ENCODE measurements at places on chromosomes 12 and 14.

- DNase-seq, result no peak
Observed at GRCh38 chr14:67734675-67735074, 33.0 kb downstream of the RDH12 start.

DNA sequence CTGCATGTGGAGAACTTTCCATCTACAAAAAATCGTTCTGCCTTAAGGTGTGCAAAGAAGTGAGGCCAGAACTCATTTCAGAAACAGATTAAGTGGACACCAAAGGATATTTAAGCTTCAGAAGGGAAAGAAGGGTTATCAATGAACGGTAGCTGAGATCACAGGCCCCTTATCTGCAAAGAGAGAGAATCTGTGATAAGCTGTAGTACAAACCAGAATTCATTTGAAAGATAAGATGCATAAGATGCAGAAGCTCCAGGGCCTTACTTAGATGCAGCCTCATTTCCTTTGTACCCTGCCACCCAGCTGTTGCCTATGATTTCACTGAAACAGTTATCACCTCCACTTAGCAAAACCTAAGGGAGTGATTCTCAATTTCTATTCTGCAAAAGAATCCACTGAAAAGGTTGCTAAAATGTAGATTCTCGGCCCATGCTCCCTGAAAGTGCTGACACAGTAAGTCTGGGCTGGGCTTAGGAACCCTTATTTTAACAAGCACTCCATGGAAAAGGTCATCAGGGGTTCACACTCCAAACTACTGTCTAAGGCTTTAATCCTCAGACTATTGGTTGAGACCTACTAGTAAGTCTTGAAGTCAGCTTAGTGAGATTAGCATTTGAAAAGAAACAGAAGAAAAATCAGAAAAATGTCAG lies 64.8 kb downstream of the HELB start:
- no peak for DNase-seq

GRCh38 chr12:29818916-29819623 lies 35.3 kb upstream of the TMTC1 start:
- no peak for DNase-seq

DNA sequence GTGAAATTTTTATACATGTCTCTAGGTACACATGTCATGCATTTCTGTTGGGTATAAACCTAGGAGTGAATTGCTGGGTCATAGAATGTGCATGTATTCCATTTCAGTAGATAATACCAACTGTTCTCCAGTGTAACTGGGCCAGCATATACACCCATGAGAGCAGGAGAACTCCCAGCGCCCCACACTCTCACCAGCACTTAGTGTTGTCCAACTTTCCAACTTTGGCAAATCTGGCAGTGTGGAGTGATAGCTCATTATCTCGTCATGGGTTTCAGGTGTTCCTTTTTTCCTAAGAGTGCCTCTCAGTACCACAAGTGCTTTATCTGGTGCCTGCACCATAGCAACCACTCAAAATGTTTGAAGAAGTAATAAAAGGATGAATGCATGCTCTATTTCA lies 40.1 kb downstream of the NGB start:
- no peak for DNase-seq

- DNase-seq, result no peak
Observed at GRCh38 chr12:116539361-116539771, 19.8 kb upstream of the MAP1LC3B2 start.

- no peak for DNase-seq
Observed at GRCh38 chr14:50116966-50117365, 594 bp upstream of the VCPKMT start.

Data from stimulated activated CD8-positive, alpha-beta memory T cell treated with anti-CD3 and anti-CD28 coated beads, Interleukin-4, amount 100 ng/mL, for 4 hours (primary cell).